ENCODE measurements at places on chromosomes 3 and 15. TPM values are rescaled to one million over a fixed set of nuclear protein-coding genes. Genes with fewer than 3 reads are reported as not detected.

EFHB gene
- total RNA-seq, result not detected

BCHE gene
- total RNA-seq, result 10.0 TPM

PTH1R gene
- 0.34 TPM for total RNA-seq

NR1I2 gene
- total RNA-seq, result under 0.01 TPM

DAZL gene
- not detected for total RNA-seq

NAALADL2 gene
- 1.0 TPM for total RNA-seq

CBLB gene
- 7.9 TPM for total RNA-seq

TTC23 gene
- 15.8 TPM for total RNA-seq

TMA7 gene
- total RNA-seq, result 317 TPM

GPR62 gene
- total RNA-seq, result 0.15 TPM

FBXW12 gene
- not detected for total RNA-seq

COLQ gene
- total RNA-seq, result 0.17 TPM

CCR2 gene
- not detected for total RNA-seq

SI gene
- not detected for total RNA-seq

FYTTD1 gene
- 22.0 TPM for total RNA-seq

DPPA2 gene
- total RNA-seq, result not detected

CHRM5 gene
- not detected for total RNA-seq

ACTRT3 gene
- total RNA-seq, result 3.7 TPM

SPINK8 gene
- total RNA-seq, result not detected

ALPK3 gene
- 0.84 TPM for total RNA-seq

SLC28A2 gene
- not detected for total RNA-seq

TMCO5A gene
- not detected for total RNA-seq

SCAMP5 gene
- total RNA-seq, result 0.45 TPM

All from bronchus fibroblast of lung (primary cell).